Prostate gland (tissue), 2 donors: ENCODE measurements at places on chromosomes 6 and 20. TPM values are rescaled to one million over a fixed set of nuclear protein-coding genes. Genes with fewer than 3 reads are reported as not detected.

GRCh38 chr6:4380881-4381281 is 245.5 kb upstream of the ECI2 start:
- no peak overlapping the region for H3K4me3 ChIP-seq
- no peak for DNase-seq
- H3K27ac ChIP-seq, result no peak overlapping the region

Gene FNDC11
- total RNA-seq, result 1.8 TPM

Gene KCNK15
- total RNA-seq, result 1.5 TPM

DNA sequence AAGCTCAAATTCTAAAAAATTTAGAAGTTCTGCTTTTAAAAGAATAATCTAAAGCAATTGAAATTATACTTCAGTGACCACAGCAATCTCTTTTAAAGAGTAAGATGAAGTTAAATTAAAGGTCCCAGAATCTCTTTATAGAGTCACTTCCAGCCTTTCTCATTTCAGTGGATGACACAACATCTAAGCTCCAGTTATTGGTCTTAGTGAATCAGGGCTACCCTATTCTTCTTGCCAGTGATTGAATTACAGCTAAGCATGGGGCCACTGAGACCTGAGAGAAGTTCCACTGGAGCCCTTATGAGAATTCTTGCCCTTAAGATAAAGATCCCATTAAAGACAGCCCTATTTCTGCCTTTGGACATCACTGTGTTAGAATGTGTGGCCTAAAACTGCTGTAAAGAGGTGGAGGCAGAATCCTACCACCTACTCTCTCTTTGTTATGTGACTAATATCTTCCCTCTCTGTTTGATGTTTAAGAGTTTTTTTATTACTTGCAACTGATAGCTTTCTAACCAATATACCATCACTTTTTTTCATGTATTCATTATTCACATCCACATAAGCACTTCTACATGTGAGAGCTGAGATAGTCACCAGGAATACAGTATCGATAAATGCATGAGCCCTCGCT is 128.6 kb downstream of the UNC5CL start:
- H3K4me3 ChIP-seq, result no peak overlapping the region
- no peaks in the 10 kb centered on the region for H3K4me1 ChIP-seq
- no peak overlapping the region for H3K27ac ChIP-seq

DNA sequence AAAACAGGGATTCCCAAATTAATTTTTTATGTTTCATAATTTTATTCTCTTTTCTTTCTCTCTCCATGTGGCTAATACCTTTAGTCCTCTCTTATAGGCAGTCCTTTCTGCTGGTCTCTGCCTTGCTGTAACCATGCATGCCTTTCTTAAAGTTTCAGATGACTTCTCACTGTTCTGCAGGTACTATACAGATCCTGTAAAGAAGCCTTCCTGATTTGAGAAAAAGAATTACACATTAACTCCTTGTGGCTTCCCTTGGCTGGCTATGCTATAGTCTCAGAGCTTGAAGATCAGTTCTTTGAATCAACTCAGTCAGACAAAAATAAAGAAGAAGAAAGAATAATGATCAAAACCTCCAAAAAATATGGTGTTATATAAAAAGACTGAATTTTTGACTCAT is 7.3 kb upstream of the GPR63 start:
- no peak overlapping the region for H3K4me3 ChIP-seq
- no peaks in the 10 kb centered on the region for H3K4me1 ChIP-seq
- H3K27ac ChIP-seq, result no peak overlapping the region
- no peak for DNase-seq

- DNase-seq, result no peak
- no peak overlapping the region for H3K4me3 ChIP-seq
- no peaks in the 10 kb centered on the region for H3K27me3 ChIP-seq
- H3K36me3 ChIP-seq, result no peaks in the 10 kb centered on the region
- no peak overlapping the region for H3K27ac ChIP-seq
- H3K4me1 ChIP-seq, result no peaks in the 10 kb centered on the region
Measured at GRCh38 chr20:49676581-49677291, 36.9 kb downstream of the B4GALT5 start.

- peak overlapping the region; percentile 77 for H3K27ac ChIP-seq
- no peaks in the 10 kb centered on the region for H3K4me1 ChIP-seq
- DNase-seq, result peak; percentile 33
- H3K36me3 ChIP-seq, result no peaks in the 10 kb centered on the region
Measured at GRCh38 chr6:158861686-158862381, 42.7 kb upstream of the EZR start.

Gene IMPG1
- not detected for total RNA-seq

DNA sequence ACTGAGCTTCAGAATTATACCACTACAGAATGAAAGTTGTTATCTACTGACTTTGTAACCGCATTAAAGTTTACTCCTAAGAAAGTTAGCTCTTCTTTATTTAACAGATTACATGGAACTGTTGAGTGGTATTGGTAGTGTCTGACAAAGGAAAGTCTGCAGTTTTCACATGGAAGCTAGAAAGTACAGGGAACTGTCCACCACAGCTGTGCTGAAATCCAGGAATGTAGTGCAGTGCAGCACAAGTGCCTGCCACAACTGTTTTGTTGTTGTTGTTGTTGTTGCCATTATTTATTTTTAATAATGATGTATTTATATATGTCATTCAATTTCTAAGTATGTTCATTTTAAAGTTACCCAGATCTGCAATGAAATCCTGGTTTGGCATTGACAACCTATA is 464.9 kb downstream of the TBC1D32 start:
- no peaks in the 10 kb centered on the region for H3K4me1 ChIP-seq
- H3K36me3 ChIP-seq, result no peaks in the 10 kb centered on the region
- H3K27me3 ChIP-seq, result no peaks in the 10 kb centered on the region
- no peak overlapping the region for H3K27ac ChIP-seq
- H3K4me3 ChIP-seq, result no peak overlapping the region

- no peaks in the 10 kb centered on the region for H3K36me3 ChIP-seq
- DNase-seq, result no peak
- no peak overlapping the region for H3K4me3 ChIP-seq
- no peaks in the 10 kb centered on the region for H3K4me1 ChIP-seq
- H3K27me3 ChIP-seq, result no peaks in the 10 kb centered on the region
Measured at GRCh38 chr6:152959333-152959732, 23.5 kb downstream of the FBXO5 start.

- no peak overlapping the region for H3K27ac ChIP-seq
- no peaks in the 10 kb centered on the region for H3K36me3 ChIP-seq
- no peak overlapping the region for H3K4me3 ChIP-seq
- no peaks in the 10 kb centered on the region for H3K27me3 ChIP-seq
- DNase-seq, result no peak
- no peaks in the 10 kb centered on the region for H3K4me1 ChIP-seq
Measured at GRCh38 chr6:125966569-125966968, 10.0 kb downstream of the HINT3 start.

DNA sequence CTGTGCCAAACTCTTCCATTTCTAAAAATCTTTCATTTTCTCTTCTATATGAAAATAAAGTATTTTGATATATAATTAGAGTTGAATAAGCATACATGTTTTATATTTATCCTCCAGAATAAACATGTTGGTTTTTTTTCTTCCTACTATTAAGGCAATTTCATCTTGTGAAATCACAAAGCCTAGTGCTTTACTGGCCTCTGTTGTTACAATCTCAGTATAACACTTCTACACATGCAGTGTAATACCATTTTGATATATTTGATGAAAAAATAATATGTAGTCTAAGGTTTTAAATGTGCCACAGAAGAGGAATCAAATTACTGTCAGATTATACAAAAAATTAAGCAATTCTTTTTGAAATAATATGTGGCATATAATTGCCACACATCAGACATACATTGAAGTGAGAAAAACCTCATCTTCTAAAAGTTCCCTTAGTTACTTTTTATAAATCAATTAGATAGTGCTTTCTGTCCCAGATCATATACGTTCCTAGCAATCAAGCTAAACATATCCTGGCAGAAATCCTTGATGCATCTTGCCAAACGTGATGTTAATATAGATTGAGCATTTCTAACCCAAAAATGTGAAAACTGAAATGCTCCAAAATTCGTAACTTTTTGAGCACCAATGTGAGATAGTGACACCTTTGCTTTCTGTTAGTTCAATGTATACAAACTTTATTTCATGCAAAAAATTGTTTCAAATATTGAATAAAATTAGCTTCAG is 225.1 kb upstream of the MANEA start:
- H3K36me3 ChIP-seq, result no peaks in the 10 kb centered on the region
- no peak overlapping the region for H3K27ac ChIP-seq
- no peaks in the 10 kb centered on the region for H3K27me3 ChIP-seq
- H3K4me1 ChIP-seq, result no peaks in the 10 kb centered on the region

Gene ZNF165
- 1.3 TPM for total RNA-seq

- no peak overlapping the region for H3K27ac ChIP-seq
- no peak overlapping the region for H3K4me3 ChIP-seq
- no peaks in the 10 kb centered on the region for H3K4me1 ChIP-seq
- no peaks in the 10 kb centered on the region for H3K36me3 ChIP-seq
- no peak for DNase-seq
Measured at GRCh38 chr6:107767637-107768036, 56.5 kb downstream of the SCML4 start.

DNA sequence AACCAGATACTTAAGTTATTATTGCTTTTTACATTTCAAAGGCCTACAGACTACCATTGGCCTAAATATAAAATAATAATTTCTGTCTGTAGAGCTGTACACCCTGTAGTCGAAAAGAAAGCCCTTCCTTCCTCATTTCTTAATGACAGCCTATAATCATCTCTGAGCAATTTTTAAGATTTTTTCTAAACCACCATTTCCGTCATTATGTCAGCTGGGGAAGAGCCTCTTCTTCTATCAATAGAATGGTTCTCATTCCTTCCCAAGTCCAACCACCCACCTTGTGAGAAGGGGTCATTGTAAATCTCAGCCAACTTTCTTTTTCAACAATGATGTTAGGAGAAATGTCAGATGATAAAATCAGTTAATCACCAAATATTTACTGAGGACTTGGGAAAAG is 91.8 kb downstream of the PLEKHG1 start:
- H3K27ac ChIP-seq, result no peak overlapping the region
- no peaks in the 10 kb centered on the region for H3K36me3 ChIP-seq
- no peaks in the 10 kb centered on the region for H3K4me1 ChIP-seq
- no peaks in the 10 kb centered on the region for H3K27me3 ChIP-seq
- no peak overlapping the region for H3K4me3 ChIP-seq

DNA sequence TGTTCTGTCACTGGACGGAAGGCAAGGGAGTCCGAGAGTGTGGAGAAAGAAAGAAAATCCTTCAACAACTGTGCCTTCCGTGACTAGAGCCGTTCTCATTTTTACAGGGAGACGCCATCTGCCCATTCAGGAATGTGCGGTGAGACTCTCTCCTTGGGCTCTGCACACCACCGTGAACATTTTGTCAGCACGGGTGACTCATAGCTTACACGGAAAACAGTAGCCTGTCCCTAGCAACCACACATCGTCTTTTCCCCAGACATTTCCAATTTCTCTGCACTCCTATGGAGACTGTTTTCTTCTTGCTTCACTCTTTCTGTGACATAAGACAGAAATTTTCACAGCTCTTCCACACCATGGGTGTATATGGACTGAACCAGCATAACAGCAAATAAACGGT is 55.1 kb downstream of the TBXT start:
- no peaks in the 10 kb centered on the region for H3K27me3 ChIP-seq
- no peak overlapping the region for H3K27ac ChIP-seq
- no peaks in the 10 kb centered on the region for H3K4me1 ChIP-seq
- no peak overlapping the region for H3K4me3 ChIP-seq

- no peaks in the 10 kb centered on the region for H3K4me1 ChIP-seq
- DNase-seq, result no peak
- no peaks in the 10 kb centered on the region for H3K27me3 ChIP-seq
- no peaks in the 10 kb centered on the region for H3K36me3 ChIP-seq
Measured at GRCh38 chr6:131558922-131559321, 14.1 kb upstream of the ARG1 start.

DNA sequence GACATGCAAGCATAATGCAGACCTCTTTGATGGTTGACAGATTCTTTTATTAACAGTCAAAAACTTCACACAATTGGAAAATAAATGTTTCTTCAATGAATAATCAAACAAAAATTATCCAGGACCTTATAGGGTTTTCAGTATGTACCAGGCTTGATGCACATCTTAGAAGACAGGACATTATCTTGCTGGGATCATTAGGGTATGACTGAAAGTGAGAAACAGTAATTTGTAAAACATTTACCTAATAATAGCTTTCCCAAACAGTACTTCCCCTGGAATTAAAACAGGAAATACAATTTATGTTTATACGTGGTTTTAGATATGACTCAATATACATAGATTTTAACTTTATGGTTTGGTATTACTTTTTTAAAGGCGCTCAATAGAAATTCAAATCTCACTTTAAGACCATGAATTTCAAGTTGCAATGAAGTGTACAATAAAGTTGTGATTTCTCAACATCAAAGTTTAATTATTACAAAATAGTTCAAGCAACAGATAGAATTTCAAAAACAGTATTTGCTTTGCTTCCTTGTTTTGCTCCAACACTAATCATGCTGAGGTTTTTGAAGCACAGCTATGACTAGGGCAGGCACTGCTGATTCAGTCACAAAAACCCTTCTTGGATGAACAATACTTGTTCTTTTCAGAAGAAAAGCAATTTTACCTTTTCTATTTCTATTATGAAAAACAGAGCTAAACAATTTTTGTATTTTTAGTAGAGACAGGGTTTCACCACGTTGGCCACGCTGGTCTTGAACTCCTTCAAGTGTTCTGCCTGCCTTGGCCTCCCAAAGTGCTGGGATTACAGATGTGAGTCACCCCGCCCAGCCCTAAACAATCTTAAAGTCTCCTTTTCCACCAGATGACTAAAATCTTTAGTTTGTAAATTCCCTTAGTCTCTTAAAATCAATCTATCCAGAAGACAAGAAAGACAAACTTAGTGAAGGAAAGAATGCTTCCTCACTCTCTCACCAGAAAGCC is 13.7 kb downstream of the SOD2 start:
- no peak overlapping the region for H3K4me3 ChIP-seq
- peaks cover 4% of the 10 kb centered on the region for H3K36me3 ChIP-seq
- DNase-seq, result no peak
- no peak overlapping the region for H3K27ac ChIP-seq

GRCh38 chr6:116036075-116036773 is 24.5 kb downstream of the FRK start:
- H3K4me1 ChIP-seq, result no peaks in the 10 kb centered on the region
- H3K27ac ChIP-seq, result no peak overlapping the region

Gene ATP9A
- total RNA-seq, result 35.1 TPM

GRCh38 chr6:64330694-64331307 is 695.2 kb downstream of the PHF3 start:
- peak; percentile 47 for DNase-seq
- no peak overlapping the region for H3K27ac ChIP-seq
- H3K27me3 ChIP-seq, result no peaks in the 10 kb centered on the region
- H3K36me3 ChIP-seq, result no peaks in the 10 kb centered on the region
- H3K4me1 ChIP-seq, result no peaks in the 10 kb centered on the region

- H3K27ac ChIP-seq, result no peak overlapping the region
- H3K4me3 ChIP-seq, result no peak overlapping the region
- H3K36me3 ChIP-seq, result no peaks in the 10 kb centered on the region
- H3K4me1 ChIP-seq, result no peaks in the 10 kb centered on the region
Measured at GRCh38 chr6:46276576-46277142, 105.9 kb upstream of the ENPP5 start.
